Natural killer cell treated with Interleukin-12 subunit alpha and Interleukin-12 subunit beta and Interleukin-15 and Interleukin-18, amount 100 ng/mL, for 72 hours (primary cell): ENCODE measurements at places on chromosomes 16 and 17. TPM values are rescaled to one million over a fixed set of nuclear protein-coding genes. Genes with fewer than 3 reads are reported as not detected.

DNA sequence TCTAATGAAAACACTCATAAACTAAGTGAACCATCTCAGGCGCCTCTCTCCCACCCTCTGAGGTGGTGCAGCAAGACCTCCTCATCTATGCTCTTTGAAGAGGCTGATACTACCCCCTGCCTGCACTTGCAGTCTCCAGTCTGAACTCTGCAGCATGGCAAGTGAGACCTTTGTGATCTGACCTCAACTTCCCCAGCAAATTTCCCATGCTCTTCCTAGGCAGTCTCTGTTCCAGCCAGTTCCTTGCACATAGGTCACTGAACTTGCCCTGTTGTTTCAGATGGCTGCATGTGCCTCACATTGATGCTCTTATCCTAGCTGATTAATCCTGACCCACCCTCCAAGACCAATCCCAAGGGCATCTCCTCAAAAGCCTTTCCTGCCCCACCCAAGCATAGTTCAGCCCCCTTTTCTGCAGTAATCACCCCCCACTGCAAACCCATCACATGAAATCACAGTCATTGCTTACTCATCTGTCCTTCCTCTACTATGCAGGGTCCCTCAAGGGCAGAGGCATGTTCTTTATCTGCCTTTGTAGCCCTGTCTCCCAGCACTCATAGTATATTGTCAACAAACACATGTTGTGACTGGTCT lies 42.0 kb downstream of the TBX21 start:
- DNase-seq, result no peak

The SEPTIN1 gene
- total RNA-seq, result 192 TPM

DNA sequence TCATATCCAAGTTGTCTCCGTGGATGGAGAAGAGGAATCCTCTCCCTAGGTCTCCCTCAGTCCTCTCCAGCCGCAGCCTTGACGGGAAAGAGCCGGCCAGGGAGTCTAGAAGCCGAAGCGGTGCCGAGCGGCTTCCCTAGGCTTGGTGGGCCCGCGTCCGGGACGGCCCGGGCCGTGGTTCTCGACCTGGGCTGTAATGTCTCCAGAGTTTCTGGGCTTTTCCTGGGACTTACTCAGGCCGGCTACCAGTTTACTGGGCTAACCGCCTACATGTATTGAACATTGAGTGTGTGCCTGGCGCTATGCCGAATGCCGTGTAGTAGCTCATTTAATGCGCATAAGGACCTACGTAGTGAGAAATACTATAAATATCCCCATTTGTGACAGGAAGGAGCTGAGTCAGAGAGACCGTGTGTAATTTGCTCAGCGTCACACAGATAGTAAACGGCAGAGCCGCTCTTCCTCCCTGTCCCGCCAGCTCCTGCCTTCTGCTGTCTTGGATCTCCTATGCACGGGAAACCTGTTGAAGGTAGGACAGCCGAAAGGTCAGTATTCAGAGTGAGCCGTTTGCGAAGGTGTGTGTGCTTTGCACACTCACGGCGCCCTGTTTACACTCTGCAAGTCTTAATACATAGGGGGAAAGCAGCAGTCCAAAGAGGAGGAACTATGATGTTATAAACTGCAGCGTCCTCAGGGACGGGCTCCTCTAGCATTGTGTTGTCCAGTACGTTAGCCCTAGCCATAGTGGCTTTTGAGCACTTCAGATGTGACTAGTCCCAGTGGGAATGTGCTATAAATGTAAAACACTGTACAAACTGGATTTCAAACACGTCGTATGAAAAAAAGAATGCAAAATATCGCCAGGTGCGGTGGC lies 723 bp upstream of the SPAG5 start:
- peak; percentile 64 for DNase-seq

GRCh38 chr17:81365148-81365600 lies 30.1 kb upstream of the BAHCC1 start:
- no peak for DNase-seq

The VAT1L gene
- not detected for total RNA-seq

GRCh38 chr17:8964801-8965393 lies 610 bp downstream of the PIK3R5 start:
- no peak for DNase-seq

GRCh38 chr16:12868169-12868568 lies 33.2 kb upstream of the SHISA9 start:
- DNase-seq, result no peak

The HCRT gene
- total RNA-seq, result not detected

DNA sequence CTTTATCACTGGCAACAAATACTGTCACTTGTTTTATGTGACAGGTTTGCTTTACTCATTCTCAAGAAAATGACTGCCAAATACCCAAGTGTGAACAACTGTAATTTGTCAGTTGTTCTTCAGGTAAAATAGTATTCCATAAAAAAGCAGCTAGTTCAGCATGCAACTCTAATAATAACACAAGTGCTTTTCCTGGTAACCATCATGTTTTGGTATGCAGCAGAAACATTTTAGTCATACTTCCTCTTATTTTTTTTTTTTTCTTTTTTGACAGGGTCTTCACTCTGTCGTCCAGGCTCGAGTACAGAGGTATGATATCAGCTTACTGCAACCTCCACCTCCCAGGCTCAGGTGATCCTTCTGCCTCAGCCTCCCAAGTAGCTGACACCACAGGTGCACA lies 4.6 kb downstream of the TERF2 start:
- DNase-seq, result no peak

The C16orf54 gene
- total RNA-seq, result 17.9 TPM

DNA sequence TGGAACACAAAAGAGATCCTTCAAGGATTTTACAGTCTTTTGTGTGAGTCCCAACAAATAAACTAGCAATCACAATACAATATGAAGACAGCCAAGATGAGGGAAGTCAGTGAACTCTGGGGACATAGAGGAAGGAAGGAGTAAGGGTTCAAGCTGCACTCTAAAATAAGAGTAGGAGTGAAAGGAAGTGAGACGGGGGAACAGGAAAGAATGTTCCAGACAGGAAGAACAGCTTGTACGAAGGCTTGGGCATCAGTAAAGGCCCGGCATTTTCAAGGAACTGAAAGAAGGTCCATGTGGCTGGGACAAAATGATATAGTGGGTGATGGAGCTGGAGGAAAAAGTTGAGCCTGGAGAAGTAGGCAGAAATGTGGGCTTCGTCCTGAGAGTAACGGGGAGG lies 4.5 kb downstream of the CCL17 start:
- no peak for DNase-seq

The RHBDL1 gene
- total RNA-seq, result 1.0 TPM

GRCh38 chr16:79265701-79266100 lies 334.8 kb downstream of the MAF start:
- no peak for DNase-seq

- no peak for DNase-seq
Observed at GRCh38 chr16:47694543-47694942, 233.4 kb downstream of the PHKB start.

DNA sequence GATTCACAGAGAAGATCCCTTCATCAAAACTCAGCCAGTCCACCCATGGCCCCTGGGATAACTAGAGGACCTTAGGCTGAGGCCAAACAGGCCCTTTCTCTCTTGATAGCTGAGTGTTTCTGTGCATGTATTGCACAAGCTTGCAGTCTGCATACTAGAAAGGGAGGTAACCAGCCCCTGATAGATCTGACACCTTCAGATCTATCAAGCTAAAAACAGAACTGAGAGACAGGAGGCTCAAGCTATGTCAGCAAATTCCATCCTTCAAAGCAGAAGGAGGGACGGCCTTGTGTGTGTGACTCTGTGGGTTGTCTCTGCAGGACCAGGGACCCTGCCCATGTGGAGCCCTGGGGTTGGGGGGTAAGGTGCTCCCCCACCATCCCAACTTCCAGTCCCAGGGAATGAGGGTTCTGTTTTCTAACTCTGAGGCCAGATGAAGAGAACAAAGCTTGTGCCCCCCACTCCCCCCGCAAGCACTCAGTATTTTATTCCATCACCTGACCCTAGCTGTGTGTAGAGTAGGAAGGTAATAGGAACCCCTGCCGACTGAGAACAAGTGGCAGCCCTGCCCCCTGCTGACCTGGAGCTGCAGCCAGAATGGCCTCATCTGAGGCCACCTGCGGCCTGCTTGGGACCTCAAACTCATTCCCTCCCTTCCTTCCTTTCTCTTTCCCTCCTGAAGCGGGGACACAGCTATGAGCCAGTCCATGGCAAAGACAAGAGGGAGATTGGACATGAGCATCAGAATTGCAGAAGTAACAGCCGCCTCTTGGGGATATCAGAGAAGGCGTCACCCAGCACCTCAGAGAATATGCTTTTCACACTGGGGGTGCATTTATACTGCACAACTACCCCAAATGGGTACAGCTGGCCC lies 63.8 kb downstream of the SMPD3 start:
- no peak for DNase-seq

DNA sequence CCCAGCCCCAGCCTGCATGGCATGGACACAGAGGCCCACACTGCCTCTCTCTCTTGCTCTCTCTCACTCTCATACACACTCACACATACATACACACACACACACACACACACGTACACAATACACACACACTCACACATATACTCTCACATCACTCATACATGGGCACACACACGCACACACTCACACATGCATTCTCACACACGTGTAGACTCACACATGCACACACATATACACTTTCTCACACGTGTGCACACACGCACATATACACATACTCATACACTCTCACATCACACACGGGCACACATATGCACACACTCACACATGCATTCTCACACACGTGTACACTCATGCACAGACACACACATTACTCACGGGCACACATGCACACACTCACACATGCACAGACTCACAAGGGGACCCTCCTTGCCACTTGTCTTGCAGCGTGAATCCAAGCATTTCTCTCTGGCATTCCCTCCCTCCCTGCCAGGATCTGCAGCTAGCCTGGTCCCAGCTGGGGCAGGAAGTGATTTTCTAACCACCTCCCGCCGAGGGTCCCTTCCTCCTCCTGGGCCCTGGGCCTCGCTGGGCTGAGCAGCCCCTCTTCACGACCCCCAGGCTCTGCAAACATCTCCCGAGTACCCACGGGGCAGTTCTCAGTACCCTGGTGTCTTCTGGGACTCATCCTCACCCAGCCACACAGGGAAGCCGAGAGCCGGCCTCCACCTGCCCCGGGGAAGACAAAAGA lies 37.5 kb downstream of the IL21R start:
- DNase-seq, result peak; percentile 16

The ZSCAN10 gene
- total RNA-seq, result 0.22 TPM

DNA sequence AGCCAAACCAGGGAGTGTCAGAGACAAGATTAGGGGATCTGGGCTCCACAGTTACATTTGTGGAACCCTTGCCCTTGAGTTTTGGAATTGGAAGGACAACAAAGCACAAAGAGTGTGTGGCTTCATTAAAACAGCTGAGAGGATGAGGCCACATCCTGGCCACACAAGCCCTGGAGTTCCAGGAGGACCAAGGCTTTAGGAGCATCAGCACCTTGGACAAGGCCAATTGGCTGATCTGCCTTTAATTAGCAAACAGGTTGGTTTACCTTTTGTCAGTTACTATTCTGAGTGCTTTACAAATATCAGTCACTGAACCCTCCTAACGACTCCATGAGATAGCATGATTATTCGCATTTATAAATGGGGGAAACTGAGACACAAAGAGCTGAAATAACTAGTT lies 54.7 kb downstream of the SLC6A2 start:
- no peak for DNase-seq

GRCh38 chr16:56645311-56645710 lies 6.4 kb upstream of the MT1B start:
- DNase-seq, result no peak

- no peak for DNase-seq
Observed at GRCh38 chr16:68313116-68313515, 2.3 kb downstream of the PRMT7 start.

The MAPT gene
- total RNA-seq, result 0.14 TPM

The NACA2 gene
- total RNA-seq, result not detected

The SLC13A5 gene
- not detected for total RNA-seq

DNA sequence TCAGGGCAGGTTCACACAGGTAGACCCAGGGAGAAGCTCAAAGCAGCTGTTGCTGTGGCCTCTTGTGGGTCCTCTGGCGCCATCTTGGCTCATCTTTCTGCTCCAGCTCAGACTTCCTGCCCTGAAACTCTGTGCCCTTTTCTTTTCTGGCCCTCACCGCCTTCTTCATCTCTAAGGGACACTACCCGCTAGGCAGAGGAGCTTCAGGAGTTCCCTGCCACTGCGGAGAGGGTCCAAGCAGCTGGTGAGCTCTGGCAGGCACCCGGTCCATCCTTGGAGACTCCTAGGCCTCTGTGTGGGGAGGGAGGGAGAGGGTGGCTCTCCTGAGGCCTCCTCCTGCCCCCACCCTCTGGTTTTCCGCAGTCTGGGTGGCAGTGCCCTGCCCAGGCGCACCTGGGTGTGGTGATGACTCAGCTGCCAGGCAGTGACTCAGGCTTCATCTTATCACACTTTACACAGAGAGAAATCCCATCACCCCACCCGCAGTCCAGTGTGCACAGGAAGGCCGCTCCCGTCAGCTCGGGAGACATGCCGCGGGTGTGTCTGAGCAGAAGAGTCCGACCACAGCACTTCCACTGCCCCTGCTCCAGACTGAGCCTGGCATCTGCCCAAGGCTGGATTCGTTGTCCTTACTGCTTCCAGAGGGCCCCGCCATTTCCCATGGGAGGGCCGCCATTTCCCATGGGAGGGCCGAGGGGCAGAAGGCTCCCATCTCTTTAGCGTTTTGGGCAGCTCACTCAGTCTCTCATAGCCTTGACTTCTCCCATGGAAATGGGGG lies 7.3 kb downstream of the NT5C start:
- DNase-seq, result peak; percentile 77

The TP53TG3C gene
- not detected for total RNA-seq

DNA sequence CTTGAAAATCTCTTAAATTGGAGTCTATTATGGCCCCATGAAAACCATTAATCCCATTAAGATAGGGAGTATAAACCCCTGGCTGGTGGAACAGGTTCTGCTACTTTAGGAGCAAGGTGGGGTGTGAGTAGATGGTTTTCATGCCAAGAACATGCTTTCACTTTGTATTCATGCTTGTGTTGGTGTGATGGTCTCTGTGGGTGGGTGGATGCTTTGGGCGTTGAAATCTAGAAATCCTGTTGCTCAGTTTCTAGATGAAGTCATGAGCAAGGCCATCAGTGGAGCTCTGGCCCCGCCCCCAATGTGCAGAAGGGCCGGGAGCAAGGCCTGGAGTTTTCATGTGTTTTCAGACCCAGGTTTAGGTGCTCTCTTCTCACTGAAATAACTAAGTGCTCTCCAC lies 20.1 kb downstream of the PLD6 start:
- DNase-seq, result no peak

DNA sequence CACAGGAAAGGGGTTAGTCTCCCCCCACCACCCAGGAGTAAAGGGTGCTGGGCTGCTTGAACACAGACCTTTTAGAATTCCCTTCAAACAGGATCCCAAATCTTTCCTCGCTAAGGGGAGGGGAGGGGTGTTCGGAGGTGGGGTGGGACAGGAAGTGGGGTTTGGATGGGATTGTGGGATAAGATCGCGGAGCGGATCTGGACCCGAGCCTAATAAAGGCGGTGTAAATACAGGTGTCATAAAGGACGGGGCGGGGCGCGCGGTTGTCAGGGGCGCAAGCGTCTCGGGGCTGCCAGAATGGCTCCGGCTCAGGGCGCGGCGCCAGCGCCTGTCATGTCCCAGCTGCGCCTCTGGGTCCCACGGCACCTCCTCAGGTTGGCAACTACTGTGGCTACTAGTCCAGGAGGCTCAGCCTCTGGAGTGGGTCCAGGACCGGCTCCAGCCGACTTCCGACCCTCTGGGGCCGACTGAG lies 59.8 kb upstream of the FBXO47 start:
- DNase-seq, result no peak
